Esophagus squamous epithelium (tissue), 5 donors: ENCODE measurements at places on chromosomes 1 and 21.

GRCh38 chr1:184028854-184029623 is 8.5 kb downstream of the COLGALT2 start:
- DNase-seq = no peak

DNA sequence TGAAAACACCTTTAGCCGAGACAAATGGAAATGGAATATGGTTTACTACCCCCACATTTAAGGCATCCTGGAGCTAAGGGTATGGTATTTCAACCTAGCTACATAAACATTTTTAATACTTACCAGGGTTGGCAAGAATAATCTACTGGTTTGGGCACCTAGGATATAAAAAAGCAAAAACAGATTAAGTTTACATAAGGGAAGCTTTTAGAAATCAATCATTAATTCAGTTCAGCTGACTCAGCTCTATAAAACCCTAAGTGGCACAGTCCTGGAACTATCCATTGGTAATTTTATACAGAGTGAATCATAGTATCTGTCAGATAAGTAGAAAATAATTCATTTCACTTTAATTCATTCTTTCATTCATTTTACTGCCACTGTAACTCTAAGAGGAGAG is 355.2 kb downstream of the VAV3 start:
- no peak for DNase-seq

GRCh38 chr1:236604905-236605806 is 840 bp upstream of the HEATR1 start:
- no peak for DNase-seq

GRCh38 chr1:199931666-199932377 is 95.7 kb upstream of the NR5A2 start:
- DNase-seq = no peak

DNA sequence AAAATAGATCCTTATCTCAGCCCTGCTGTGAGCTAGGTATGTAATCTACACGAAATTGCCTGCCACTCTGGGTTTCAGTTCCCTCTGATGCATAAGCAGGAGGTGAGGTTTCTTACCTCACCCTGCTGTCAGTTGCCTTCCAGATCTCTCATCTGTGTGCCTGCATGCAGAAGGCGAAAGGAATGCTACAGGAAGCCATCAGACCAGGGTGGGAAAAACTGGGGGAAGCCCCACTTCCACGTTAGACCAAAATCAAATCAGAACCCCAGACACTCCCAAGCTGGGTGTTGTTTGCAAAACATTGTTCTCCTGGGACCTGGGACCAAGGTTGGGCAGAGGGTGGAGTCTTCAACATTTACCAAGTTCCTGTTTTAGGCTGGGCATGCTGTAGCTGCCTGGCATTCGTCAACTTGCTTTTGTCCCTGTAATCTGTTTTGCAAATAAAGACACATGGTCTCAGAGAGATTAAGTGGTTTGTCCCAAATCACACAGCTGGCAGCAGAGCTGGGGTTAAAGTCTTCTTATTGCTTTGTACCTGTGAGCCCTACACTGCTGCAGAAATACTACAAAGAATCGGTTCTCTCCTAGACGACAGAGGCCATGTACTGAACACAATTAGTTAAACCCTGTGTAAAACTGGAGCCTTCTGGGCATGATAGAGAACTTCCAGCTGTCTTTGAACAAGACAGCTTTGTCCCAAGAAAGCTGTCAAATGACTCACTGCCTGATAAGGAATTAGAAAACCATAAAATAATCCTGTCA is 389.7 kb upstream of the RUNX1 start:
- no peak for DNase-seq

- no peak for DNase-seq
Observed at GRCh38 chr1:67339623-67340343, 32.1 kb downstream of the IL12RB2 start.

GRCh38 chr1:206779638-206780037 is 7.3 kb upstream of the IL10 start:
- DNase-seq = no peak

DNA sequence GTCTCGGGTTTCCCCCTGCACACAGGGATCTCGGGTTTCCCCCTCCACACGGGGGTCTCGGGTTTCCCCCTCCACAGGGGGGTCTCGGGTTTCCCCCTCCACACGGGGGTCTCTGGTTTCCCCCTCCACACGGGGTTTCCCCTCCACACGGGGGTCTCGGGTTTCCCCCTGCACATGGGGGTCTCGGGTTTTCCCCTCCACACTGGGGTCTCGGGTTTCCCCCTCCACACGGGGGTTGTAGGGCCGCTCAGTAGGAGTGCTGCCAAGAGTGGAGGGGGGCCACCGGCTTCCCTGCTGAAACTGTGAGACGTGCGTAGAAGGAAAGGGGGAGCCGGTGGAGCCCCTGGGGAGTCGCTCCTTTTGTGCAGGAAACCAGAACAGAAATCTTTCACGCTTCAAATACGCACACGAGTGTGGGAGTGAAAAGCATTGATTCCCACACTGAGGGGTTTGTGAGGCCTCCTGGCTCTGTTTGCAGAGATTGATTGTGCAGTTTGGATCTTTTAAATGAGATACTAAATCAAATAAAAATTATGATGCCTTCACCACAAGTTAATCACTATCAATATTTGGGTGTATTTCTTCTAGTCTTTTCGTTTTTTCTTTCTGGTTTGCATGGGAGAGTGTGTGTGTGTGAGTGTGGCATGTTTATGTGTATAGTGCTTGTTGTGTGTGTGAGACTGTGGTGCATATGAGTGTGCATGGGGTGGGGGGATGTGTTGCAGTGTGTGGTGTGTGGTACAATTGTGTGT is 54.3 kb upstream of the TRAPPC10 start:
- DNase-seq = no peak

DNA sequence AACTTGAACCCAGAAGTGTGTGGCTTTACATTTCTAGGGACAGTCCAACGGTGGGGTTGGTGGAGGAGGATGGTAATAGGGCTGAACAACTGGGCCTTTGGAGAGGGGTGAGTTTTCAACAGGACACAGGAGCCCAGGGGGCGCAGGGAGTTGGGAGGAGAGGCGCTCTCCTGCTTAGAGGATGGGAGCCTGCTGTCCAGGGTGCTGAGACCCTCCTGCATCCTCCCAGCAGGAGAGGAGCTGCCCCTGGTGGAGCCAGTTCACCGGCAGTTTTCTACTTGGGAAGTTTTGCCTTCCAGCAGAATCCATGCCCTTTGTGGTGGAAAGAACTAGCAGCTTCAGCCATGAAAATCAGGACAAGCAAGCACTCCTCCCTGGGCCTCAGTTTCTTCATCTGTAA is 8.6 kb downstream of the KCNC4 start:
- no peak for DNase-seq

DNA sequence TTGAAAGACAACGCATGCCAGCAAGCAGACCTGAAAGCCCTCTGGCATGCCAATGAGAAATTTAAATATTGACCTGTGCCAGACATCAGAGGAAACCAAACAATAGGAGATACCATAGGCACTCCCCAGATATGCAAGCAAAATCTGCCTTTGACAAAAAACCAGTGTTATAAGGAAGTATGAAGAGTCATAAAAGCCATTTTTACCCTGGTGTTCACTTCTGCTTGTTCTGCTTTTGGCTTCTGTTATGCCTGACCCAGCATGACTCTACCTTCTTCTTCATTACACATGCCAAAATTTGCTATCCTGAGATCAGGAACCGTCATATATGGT is 26.4 kb downstream of the NPHS2 start:
- DNase-seq = no peak

DNA sequence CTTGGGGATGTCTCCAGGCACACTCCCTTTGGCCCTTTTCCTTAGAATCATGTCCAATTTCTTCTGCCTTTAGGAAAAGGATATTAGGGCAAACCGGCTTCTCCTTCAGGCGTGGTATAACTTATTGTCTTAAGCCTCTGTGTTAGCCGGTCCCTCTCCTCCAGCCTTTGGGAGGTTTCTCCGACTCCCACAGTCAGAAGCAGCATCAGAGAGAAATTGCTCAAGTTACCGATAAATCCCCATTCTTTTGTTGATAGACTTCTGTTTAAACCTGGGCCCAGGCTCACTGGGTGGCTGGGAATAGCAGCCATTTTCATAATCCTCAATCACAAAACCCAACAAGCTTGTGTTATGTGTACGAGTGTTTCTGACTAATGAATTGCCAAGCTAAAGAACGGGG is 85.4 kb upstream of the KAZN start:
- DNase-seq = no peak

GRCh38 chr1:109503935-109504334 is 5.6 kb downstream of the AMIGO1 start:
- DNase-seq = no peak

DNA sequence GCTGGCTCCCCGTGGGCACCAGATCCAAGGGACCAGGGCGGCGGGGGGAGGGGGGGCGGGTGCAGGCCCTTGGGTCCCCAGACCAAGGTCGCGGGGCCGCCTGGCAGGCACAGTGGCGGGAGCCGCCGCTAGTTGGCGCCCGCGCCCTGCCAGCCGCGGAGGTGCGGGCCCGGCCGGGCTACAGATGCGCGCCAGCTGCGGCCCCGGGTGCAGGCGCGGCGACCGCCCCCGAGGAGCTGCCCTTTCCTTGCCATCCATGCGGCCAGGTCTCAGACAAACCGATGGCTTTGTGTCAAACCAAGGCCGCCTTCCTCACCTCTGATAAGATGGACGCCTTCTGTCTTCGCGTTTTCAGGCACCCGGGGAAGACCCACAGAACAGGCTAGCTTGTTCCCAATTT is 2.2 kb upstream of the RUNX3 start:
- no peak for DNase-seq
